Progenitor cell of endocrine pancreas (in vitro differentiated cells): ENCODE measurements at places on chromosomes 2 and 18.

GRCh38 chr2:240440704-240441320 is 5.3 kb downstream of the GPC1 start:
- DNase-seq, result no peak

DNA sequence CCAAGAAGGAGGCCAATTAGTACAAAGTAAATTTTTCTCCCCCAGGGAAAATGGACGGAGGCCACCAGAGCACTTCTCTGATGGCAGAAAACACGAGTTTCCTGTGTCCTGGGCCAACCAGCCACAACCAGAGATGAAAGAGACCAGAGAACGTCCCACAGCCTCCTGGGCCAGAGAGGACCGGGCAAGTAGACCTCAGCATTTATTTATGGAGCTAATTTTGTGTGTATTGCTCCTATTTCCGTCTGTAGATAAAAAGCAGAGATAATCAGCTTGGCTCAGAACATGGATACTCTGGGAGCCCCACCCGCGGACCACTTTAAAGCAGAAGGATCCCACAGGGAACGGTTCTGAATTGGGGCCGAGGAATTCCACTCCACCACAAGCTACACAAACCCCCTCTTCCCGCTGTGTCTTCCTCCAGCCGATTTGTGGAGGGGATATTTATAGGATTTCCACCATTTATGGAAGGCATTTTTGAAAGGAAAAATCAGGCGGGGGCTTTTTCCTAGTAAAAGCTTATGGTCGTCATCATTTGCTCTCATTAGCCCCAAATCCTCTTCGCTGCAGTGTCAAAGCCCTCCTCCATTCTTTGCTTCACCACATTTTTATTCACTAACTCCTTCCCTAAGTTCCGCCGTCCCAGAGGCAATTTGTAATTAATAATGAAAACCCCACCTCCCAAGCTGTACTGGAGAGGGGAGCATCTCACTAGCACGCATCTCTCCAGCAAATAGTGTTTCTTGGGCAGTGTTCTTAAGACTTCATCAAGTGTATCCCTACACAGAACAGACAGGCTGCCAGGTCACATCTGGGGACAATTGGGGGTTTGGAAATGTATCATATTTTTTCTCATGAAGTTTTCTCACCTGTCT is 43.7 kb upstream of the TWIST2 start:
- DNase-seq, result no peak

- no peak for DNase-seq
Measured at GRCh38 chr2:10517351-10518043, 69.4 kb upstream of the ODC1 start.

GRCh38 chr2:142880279-142880678 is 2.8 kb downstream of the KYNU start:
- no peak for DNase-seq

DNA sequence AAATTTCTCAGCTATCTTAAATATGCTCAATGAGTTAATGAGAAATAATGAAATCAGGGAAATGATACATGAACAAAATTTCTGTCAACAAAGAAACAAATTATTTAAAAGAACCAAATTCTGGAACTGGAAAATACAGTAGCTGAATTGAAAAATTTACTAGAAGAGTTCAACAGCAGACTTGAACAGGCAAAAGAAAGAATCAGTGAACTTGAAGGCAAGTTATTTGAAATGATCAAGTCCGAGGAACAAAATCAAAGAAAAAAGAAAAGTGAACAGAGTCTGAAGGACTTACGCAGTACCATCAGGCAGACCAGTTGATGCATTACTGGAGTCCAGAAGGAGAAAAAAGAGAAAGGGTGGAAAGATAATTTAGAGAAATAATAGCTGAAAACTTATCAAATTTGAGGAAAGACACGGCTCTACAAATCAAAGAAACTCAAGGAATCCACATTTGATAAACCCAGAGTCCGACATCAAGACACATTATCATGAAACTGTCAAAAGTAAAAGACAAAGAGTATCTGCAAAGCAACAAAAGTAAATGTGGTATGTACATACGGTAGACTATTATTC is 83.6 kb downstream of the CCDC138 start:
- no peak for DNase-seq

DNA sequence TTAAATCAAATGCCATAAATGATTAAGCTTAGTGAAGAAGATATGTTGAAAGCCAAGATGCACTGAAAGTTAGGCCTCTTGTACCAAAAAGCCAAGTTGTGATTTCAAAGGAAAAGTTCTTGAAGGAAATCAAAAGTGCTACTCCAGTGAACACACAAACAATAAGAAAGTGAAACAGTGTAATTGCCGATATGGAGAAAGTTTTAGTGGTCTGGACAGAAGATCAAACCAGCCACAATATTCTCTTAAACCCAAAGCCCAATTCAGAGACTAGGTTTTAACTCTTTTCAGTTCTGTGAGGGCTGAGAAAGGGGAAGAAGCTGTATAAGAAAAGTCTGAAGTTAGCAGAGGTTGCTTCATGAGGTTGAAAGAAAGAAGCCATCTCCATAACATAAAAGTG is 101.8 kb upstream of the RPE start:
- DNase-seq, result no peak

DNA sequence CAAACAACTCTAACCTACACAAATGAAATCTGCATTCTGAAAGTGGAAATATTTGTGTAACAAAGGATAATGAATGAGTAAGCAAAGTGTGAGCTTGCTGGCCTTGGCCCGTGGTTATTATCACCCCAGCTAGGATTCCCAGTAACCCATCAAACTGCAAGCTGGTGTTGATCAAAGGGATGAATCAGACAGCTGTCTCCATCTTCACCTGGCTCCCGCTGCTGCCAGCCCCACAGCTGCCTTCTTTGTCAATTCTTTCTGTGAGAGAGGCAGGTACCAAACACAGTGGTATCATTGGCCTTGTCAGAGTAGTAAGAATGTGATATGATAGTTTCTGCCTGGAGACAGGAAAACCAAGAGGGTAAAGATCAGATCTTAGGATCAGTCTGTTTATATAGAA is 25.2 kb upstream of the RGPD4 start:
- DNase-seq, result no peak

- no peak for DNase-seq
Measured at GRCh38 chr2:121650315-121650930, 1.2 kb upstream of the CLASP1 start.

GRCh38 chr2:100185516-100185915 is 43.1 kb upstream of the AFF3 start:
- DNase-seq, result no peak

DNA sequence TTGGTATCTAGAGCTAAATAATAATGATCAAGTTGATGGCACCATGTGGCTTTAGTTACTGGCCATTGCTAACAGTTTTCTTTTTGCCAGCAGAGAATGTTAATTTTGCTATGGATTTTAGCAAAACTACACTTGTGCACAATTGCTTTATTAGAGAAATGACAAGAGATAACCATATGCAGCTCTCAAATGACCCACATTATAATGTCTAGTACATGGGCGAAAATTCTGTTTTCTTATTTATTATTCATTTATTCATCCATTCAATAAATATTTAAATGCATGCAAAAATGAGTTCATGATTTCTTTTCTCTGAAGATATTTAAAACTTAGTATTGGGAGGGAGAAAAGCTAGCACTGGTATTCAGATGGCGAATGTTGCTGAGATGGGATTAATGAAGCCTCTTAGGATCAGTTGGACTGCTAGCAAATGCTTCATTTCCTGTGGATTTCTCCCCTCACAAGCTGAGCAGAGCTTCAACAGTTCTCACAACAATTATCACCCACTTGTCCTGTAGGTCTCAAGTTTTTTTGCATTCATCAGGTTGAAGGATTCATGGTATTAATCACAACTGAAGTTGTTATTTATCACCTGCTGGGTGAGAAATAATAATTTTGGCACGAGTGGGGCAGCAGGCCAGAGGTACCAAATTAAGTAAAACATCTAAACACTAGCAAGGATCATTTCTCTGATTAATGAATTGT is 95.2 kb downstream of the MTX2 start:
- no peak for DNase-seq

DNA sequence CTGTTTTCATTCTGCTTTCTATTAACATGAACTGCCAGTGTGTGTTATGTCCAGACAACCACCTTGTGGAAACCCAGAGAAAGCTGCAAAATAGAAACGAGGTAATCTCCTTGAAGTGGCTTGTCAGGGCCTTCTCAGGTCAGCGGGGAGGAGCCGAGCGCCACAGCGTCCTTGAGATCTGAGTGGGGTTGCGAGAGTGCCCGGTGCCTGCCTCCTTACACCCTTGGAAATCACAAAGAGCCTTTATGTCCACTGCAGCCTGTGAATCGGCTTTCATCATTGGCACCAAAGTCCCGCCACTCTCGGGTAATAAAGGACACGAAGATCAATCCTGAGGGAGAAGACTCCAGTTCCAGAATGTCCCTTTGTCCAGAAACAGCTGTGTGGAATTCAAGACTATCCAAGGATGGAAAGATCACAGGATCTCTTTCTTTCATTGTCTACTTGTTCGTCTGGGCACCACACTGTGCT is 135.2 kb downstream of the HRH4 start:
- no peak for DNase-seq

- DNase-seq, result no peak
Measured at GRCh38 chr2:30979822-30980245, 158.4 kb downstream of the GALNT14 start.

DNA sequence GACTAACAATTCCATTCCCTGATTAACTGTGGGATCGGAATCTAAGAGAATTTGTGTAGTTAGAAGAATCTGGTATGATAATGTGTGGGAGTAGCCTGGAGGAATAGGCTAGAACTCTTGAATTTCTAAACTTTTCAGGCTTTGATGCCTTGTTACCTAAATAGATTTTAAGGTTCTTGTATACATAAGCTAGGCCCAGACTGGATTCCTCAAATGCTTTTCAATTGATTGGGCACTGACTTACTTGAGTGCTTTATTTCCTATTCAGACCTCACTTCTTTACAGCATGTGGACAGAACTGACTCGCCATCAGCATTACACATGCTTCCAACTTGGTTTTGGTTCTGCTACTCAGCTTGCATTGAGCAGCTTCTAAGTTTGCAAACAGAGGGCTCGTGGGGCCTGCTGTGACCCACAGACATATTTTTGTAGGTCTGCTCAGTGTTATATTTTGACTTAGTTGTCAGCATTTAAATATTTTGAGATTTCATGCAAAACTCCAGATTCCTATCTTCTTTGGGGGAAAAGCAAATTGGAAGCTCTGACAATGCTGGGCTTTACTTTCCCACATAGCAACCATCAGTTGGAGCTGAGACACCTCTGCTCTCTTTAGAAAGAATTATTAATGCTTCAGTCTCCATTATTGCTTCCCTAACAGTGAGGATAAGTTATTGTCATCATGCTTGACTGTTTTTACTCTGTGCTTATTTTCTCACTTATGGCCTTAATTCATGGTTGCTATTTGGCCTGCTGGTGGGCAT is 5.7 kb downstream of the PARD3B start:
- DNase-seq, result no peak

DNA sequence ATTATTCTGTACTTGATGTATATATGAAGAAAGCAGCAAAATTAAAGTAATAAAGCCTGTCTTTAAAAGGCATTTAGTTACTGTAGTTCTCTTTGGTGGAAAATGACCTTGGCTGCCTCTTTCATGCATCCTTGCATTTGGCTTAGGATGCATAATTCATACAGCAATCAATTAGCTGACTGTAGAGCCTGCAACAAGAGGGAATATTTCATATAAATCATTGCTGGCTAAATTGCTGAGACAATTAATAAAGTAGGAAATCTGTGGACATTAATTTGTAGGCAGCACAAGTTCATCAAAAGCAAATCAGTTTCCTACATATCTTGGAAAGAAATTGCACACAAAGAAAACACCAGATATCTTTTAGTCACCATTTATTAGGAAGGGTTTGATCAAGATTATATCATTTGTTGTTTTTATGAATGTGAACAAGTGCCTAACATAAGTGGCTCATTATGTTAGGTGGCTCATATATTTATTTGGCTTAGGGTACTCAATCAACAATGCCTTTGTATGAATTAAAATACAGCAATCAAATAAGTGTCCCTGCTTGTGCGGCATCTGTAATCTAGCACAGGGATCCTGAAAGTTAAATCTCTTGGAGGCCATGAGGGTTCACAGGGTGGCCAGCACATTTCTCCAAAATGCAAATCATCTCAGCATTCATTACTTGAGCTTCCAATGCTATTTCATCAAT is 220.4 kb upstream of the SPOPL start:
- DNase-seq, result no peak

GRCh38 chr2:170265321-170265720 is 87.4 kb downstream of the MYO3B start:
- DNase-seq, result no peak

- no peak for DNase-seq
Measured at GRCh38 chr2:212975333-212975732, 176.1 kb downstream of the IKZF2 start.

DNA sequence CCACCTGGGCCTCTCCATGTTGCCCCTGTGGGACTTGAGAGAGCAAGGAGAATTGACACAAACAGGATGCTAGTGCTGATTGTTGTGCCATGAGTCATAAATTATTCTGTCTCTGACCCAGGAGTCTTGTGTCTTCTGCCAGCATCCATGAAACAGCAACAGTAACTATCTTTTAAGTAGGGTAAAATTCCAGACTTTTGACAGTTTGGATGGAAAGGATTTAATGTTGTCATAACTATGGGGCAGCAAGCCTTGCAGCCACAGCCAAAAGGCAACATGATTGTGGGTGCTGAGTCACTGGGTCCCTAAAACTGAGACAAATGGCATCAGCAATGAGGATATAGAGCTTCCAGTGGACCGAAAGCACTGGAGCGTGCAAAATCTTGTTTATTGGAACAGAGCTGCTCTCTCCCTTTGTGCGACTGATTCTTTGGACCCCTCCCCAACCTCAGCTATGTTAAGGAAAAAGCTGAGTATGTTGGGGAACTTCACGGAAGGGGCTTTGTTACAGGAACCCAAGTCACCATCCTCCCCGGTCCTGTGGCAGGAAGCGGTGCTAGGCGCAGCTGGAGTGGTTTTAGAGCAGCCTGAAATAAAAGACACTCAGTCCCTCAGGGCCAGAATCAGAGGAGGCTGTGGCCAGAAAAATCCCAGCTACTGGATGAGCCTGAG is 9.6 kb upstream of the ITPRIPL1 start:
- no peak for DNase-seq
